ENCODE measurements at places on chromosomes 13 and 19.

- no peak for DNase-seq
These were observed 163.0 kb upstream of the TSC22D1 start for GRCh38 chr13:44739120-44739519.

DNA sequence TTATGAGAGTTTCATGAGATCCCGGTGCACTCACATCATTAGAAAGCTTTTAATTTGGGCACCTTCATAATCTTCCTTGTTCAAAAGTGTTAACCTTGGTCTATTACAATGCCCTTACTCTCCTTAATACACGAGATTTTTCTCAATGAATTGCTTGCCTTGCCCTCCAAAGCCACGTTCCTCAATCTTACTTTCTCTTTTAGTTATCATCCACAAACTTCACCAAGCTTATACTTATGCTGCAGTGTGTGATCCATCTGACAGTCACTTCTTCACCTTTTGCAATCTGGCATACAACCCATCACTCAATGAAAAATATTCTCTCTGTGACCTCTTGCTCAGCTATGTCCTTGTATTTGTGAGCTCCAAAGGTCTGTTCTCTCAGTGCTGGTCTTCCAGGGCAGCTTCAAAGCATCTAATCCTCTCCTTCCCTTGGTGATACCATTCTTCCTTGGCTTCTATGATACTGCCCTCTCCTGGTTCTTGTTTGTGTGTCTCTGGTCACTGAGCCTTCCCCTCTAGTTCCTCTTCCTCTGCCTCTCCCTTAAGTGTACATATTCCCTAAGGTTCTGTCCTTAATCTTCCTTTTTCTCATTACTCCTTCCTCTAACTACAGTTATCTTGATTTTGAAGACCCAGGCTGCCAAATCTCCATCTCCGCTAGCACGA is 202.2 kb upstream of the STARD13 start:
- DNase-seq, result no peak

DNA sequence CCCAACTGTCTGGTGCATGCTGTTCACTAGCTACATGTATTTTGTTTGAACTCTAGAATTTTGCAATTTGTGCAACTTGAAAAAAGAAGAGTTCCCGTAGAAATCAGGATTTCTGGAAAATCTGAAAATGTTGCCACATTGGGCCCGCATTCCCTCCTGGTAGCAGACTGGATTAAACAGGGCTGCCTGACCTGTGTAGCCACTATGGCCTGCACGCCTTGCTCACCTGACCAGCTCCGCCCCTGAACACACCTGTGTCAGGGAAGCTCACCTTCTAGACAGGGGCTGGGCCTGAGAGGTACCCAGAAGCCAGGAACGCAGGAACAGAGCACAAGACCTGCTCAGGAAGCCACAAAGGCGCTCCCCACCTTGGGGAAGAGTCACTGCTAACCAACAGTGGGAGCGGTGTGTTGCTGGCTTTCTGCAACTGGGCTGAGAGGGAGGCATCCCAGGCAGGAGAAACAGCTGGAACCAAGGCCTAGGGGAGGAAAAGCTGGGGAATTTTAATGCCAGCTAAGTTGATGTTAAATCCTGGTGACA is 106.5 kb downstream of the UQCRFS1 start:
- DNase-seq, result no peak

- no peak for DNase-seq
These were observed 17.1 kb downstream of the NAA16 start for GRCh38 chr13:41327994-41328790.
